Activated CD8-positive, alpha-beta memory T cell treated with anti-CD3 and anti-CD28 coated beads, Interleukin-2, amount 50 U/mL, for 48 hours (primary cell): ENCODE measurements at places on chromosomes 13 and 19.

GRCh38 chr13:83286737-83287136 lies 595.5 kb downstream of the SLITRK1 start:
- no peak for DNase-seq

DNA sequence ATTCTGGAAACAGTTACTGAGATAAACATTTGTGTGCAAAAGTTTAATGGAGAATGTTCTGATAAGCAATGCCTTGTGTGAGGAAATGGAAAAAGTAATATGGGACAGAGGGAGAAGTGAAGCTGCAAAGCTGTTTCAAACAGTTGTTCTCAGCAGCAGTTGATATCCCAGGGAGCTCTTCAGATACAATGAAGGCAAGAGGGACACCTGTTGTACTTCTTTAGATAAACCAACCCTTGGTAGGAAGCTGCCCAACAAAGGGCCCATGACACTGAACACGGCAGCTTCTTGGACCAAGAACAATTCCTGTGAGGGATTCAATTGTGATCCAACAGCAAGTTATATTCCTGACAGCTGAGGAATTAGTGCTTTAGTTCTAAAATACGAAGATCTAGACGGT lies 894.3 kb upstream of the PCDH20 start:
- DNase-seq, result no peak

DNA sequence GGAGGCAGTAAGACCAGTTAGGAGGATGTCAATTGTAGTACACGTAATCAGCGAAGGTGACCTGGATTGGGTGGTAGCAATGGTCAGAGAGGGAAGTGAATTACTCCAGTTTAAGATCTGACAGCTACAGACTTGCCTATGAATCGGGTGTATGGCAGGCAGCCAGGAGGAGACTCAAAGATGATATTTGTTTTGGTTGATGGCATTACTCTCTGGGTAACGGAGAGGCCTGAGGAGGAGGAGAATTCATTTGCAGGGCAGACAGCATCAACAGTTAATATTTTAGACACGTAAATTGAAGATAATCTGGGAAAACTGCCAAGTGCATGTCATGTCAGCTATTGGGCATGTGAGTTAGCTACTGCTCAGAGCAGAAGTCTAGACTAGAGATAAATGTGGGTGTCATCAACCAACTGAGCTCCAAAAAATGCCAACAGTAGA lies 109.2 kb downstream of the SGCG start:
- no peak for DNase-seq

GRCh38 chr19:17681505-17682125 lies 6.5 kb downstream of the UNC13A start:
- DNase-seq, result peak; percentile 80

- DNase-seq, result peak; percentile 96
Observed at GRCh38 chr13:26929971-26930730, 169.6 kb upstream of the GPR12 start.

GRCh38 chr19:17325133-17325532 lies 9.5 kb downstream of the ANO8 start:
- DNase-seq, result no peak

- DNase-seq, result no peak
Observed at GRCh38 chr19:58366585-58367430, 4.3 kb upstream of the ZNF497 start.

DNA sequence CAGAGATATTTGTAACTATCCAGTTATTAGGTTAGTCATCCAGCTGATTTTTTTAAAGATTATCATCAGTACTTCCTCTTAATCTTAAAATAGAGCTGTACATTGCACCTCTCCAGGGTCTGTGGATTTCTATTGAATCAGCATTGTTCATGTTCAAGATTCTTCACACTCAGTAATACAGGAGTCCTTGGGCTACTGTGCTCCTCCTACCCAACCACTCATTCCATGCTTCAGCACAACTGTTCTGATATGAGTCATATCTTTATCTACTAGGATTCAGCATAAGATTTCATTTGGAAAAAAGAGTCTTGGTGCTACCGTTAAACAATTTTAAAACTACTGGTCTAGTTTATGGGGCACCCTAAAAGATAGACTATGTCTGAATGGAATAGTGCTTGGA lies 357.8 kb downstream of the DCT start:
- no peak for DNase-seq

- no peak for DNase-seq
Observed at GRCh38 chr13:31951215-31951678, 80.3 kb upstream of the FRY start.

GRCh38 chr19:10206226-10206885 lies 11.6 kb upstream of the DNMT1 start:
- no peak for DNase-seq

DNA sequence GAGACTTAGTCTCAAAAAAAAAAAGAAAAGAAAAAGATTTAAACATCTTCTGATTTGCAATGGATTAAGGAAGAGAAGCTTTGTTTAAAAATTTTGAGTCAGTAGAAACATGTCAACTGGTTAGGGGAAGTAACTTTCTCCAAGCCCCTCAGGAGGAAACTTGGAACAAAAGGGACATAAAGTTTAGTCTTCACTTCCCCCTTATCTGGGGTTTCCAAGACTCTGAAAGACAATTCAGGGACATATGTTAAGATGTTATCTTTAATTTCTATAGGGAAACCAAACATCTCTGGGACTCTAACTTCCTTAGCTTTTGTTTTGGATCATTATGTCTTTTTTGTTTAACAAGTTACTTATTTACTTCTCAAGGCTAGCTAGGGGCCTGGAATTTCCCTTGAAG lies 20.1 kb upstream of the MRI1 start:
- no peak for DNase-seq

GRCh38 chr13:80340651-80341100 lies 250 bp downstream of the SPRY2 start:
- DNase-seq, result no peak

- no peak for DNase-seq
Observed at GRCh38 chr19:43351998-43352746, 1.3 kb upstream of the CD177 start.

- no peak for DNase-seq
Observed at GRCh38 chr19:52270266-52270885, 989 bp downstream of the ZNF766 start.

DNA sequence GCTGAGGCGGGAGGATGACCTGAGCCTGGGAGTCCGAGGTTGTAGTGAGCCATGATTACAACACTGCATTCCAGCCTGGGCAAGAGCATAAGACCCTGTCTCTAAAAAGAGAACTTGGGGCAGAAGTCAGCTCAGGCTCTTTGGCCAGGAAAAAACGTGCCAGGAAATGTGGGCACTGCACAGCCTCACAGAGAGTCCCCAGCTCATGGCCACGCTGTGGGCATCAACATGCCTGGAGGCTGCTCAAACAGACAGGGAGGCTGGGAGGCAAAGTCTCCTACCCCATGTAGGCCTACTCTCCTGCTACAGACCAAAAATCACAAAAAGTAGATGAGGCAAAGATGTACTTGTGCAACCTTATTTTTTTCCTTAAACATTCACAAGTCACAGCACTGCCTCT lies 49.4 kb downstream of the PEPD start:
- peak; percentile 17 for DNase-seq

DNA sequence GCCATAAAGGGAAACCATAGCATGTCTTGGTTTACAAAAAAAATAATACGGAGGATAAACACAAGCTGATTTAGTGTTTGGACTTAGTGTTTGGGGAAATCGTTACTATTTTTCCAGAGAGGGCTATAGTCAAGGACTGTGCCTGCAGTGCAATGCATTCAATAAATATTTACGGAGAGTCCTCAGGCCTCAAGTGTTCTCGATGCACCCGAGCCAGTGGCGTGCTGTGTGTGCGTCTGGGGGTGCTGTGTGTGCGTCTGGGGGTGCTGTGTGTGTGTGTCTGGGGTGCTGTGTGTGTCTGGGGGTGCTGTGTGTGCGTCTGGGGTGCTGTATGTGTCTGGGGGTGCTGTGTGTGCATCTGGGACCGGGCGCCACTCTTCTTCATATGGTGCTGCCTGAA lies 71.7 kb upstream of the GTF3A start:
- no peak for DNase-seq
